ENCODE measurements at places on chromosomes 6 and 20.
A peak's percentile ranks its signal among the peaks of the same experiment; 100 is the strongest.

DNA sequence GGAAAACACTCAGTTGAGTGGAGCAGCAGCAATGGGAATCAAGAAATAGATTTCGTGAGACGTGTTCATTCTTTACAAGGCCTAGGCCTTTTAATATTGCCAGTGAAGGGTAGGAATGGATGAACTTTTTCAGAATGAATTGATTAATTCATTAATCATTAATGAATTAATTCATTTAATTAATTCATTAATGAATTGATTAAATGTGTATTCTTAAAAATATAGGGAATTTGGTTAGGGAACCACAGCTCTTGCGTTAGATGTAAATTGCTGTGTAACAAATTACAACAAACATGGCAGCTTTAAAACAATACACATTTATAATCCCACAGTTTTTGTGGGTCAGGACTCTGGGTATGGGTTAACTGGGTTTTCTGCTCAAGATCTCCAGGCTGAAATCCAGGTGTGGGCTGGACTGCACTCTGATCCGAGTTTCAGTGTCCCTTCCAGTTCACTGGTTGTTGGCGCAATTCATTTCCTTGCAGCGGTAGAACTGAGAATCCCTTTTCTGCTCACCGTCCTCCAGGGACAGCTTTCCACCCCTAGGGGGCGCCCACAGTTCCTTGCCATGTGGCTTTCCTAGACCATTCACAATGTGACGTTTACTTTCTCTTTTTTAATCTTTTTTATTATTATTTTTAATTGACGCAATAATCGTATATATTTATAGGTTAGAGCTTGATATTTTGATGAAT lies 32.8 kb upstream of the BCAS1 start:
- peak; percentile 17 for DNase-seq

DNA sequence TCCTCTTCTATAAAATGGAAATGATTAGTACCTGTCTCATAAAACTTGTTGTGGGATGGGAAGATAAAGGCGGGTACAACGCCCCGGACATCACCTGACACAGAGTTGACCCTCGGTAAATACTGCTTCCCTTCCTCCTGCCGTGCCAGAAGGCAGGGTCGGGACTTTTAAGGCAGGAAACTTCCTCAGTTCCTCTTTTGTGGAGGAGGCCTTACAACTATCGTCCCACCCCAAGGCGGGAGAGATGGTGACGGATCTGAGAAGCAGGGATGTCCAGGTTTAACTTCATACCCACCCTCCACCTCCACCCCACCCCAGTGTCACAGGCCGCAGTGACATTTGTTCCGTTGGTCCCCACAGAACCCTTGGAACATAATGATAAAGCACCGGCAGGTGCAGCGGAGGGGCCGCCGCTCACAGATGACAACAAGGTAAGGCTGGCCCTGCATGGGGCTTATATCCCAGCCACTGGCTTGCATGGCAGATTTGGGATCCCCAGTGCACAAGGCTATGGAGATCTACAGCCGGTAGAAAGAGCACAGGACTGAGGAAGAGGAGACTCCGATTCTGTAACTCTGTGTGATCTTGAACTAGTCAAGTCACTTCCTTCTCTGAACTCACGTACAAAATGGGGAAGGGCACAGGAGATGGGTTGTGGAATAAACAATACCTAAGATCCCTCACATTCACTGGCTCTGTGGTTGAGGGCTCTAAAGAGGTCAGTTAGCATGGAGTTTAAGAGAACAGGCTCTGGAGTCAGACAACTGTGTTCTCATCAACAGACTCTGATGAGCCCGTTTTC lies 764 bp downstream of the DNTTIP1 start:
- no peak for DNase-seq

DNA sequence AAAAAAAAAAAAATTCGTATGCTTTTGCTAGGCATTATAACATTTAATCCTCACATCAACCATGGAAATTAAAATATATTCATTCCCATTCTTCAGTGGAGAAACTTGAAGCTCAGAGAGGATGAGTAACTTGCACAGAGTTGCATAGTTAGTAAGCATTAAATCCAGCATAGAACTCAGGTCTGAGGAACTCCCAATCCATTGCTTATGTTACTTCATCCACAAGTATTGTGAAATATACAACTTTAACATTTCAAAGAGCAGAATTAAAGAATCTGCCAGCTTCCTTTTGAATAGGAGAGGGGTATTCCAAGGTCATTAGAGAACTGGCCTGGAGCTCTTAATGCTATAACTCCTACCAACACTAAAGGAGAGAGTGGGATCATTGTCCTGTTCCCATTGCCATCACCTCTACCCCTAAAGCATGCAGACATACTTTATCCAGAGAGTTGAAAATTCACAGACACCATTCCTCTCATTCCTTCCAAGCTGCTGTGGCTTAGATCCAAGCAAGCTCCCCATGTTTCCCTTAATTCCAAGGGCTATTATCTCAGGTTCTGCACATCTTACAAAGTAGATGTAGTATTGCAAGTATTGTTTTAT lies 91.9 kb downstream of the FLRT3 start:
- DNase-seq = no peak

GRCh38 chr6:25508051-25508450 lies 144.0 kb upstream of the SCGN start:
- DNase-seq = no peak

GRCh38 chr20:43513372-43513930 lies 6.0 kb downstream of the L3MBTL1 start:
- DNase-seq = no peak

- no peak for DNase-seq
Measured at GRCh38 chr6:44854712-44855443, 467.4 kb downstream of the CDC5L start.

- DNase-seq = no peak
Measured at GRCh38 chr20:38032585-38033329, 499 bp downstream of the TTI1 start.

Measured in stimulated activated CD4-positive, alpha-beta T cell treated with anti-CD3 and anti-CD28 coated beads, TNF-alpha, amount 100 ng/mL, for 1 hour (primary cell).